ENCODE measurements at places on chromosomes 12 and 14.

DNA sequence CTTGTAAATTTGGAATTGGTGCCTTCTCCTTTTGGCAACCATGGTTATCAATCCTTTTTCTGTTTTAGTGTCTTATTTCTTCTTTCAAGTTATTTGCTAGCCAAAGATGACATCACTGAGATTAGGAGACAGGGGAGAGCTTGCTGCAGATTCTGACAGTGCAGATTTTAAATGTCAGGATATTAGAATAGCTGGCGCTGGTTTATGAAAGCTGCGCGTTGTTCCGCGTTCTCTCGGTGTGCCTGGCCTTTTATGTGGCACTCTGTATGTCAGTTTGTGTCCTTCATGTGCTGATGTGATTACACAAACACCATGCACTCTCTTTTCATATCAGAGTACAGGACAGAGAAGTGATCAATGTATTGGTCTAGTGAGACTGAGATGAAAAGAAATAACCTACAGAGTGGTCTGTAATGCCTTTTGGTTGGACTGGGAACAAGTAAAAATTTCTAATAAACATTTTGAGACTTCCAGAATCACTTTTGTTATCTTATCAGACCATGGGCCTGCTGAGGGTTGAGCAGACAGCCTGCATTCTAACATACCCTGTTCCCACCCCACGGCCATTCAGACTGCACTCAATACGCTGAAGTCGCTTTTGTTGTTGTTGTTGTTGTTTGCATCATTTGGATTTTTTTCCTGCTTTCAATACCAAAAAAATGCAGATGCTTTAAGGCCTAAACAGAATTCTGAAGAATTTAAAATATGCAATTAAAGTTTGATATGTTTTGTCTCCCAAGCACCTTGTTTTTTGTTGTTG lies 49.7 kb upstream of the TRAF3 start:
- DNase-seq, result no peak

DNA sequence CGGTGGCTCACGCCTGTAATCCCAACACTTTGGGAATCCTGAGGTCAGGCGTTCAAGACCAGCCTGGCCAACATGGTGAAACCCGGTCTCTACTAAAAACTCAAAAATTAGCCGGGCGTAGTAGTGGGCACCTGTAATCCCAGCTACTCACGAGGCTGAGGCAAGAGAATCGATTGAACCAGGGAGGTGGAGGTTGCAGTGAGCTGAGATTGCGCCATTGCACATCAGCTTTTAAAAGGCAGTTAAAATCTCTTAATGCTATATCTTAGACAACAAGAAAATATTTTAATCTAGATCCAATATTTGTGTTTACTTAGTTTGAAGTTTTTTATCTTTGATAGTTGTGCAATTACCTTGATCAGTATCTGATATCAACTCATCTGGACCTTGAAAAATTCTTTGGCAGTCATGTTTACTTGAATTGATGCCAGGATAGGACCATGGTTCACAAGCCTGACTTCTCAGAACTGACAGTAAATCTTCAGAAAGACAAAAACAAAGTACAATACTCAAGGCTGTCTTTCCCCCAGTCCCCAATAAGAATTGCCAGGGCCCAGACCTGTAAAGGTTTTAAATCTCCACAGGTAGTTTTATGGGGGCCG lies 135.0 kb upstream of the AEBP2 start:
- DNase-seq, result no peak

DNA sequence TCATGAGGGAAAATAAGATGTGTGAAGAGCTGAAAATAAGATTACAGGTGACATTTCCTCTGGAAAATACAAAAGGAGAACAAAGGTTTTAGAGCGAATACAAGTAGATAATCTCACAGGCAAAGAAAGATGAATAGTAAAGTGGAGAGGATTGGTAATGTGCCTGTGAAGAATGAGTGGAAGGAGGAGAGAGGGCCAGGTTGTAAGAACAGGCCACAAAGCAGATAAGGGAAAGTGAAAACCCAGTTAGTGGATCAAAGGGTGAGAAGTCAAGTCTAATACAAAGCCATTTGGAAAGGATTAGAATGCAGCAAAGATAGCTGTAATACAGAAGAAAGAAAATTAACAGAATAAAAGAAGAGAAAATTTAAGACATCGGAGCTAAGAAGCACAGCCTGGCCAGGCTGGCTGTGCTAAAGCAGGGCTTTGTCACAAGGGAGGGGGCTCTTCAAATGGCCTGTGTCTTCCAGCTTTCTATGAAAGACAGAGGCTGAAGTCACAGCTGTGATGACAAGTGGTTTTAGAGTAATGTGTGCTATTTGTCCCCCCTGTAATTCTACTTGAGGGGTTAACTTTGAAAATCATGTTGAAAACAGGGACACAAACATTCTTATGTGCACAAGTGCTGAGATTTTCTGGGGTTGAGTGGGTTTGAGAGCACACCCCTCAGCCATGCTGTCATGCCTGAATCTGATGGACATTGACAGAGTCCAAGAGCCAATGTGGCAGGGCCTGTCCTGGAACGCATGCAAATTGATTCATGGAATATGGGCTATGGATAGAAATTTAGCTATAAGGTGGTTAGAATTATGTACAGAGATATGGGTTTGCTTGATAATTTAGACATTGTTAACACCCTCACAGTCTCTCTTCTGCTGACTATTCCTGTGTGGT lies 344.5 kb upstream of the NAV3 start:
- no peak for DNase-seq

GRCh38 chr12:9761419-9761781 lies 699 bp upstream of the CD69 start:
- no peak for DNase-seq

Measured in GM13977 (cell line).